SJSA1 (cell line): ENCODE measurements at places on chromosomes 7 and 10. TPM values are rescaled to one million over a fixed set of nuclear protein-coding genes. Genes with fewer than 3 reads are reported as not detected.

DNA sequence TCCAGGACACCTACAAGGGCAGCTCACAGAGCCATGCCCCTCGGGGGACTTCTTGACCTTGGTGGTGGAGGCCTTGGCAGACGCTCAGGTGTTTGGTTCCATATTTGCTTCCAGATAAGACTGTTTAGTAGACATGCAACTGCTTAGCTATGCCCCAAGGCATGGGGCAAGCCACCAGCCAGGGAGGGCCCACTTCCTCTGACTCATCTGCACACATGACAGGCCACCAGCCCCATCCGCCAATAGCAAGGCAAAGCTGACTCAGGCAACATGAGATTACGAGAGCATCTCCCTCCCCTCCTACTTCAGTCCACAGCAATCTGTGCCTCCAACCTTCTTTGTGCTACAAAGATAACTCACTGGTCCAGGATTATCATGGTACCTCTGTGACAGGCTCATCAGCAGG lies 54.9 kb downstream of the KCNMA1 start:
- peak; percentile 70 for DNase-seq

DNA sequence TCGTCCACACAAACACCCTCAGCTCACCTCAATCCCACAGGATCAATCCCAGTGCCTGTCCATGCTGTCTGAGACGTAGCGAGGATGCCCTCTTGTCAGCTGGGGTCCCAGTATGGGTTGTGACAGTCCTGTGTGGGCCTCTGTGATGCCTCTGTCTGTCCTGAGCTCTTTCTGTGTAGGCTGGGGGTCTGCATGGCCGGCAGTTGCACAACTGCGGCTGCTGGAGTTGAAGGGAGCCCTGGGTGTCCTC lies 12.4 kb downstream of the ANTXRL start:
- no peak for DNase-seq

- DNase-seq: no peak
These were observed 1.4 kb downstream of the CCNJ start for GRCh38 chr10:96044736-96045135.

- DNase-seq: no peak
These were observed 513.6 kb upstream of the FOXK1 start for GRCh38 chr7:4168541-4168940.

DNA sequence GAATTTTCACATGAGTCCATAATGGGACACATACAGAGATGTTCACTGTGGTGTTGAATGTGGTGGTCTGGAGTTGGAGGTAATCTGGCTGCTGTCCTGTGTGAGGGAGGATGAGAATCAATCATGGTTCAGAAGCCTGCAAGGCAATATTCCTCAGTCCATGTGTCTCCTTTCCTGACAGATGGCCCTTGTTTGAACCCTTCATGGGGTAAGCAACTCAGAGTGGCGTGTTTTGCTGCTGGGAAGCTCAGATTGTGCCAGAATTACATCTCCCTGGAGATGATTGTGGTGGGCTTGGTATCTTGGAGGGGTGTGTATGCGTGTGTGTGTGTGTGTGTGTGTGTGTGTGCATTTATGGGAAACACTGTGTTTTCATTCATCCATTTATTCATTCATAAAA lies 44.5 kb upstream of the COMTD1 start:
- no peak for DNase-seq

GRCh38 chr10:77247031-77247990 lies 390.3 kb downstream of the KCNMA1 start:
- DNase-seq: no peak

DNA sequence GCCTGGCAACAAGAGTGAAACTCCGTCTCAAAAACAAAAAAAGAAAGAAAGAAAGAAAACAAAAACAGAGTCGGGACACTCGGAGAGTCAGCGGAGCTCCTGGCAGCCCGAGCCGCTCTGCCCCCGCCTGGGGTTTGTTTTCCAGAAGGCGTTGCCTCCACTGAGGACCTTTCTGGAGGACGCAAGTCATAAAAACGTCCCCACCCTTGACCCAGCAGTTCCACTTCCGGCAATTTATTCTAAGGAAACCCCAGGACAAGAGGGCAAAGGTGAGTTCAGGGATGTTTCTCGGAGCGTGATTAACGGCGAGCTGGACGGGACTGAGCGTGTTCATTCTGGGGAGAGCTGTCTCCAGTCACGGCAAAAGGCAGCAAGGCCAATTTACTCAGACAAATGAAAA lies 27.0 kb upstream of the SUN1 start:
- DNase-seq: no peak

GRCh38 chr7:50619684-50620083 lies 54.5 kb upstream of the DDC start:
- DNase-seq: no peak

DNA sequence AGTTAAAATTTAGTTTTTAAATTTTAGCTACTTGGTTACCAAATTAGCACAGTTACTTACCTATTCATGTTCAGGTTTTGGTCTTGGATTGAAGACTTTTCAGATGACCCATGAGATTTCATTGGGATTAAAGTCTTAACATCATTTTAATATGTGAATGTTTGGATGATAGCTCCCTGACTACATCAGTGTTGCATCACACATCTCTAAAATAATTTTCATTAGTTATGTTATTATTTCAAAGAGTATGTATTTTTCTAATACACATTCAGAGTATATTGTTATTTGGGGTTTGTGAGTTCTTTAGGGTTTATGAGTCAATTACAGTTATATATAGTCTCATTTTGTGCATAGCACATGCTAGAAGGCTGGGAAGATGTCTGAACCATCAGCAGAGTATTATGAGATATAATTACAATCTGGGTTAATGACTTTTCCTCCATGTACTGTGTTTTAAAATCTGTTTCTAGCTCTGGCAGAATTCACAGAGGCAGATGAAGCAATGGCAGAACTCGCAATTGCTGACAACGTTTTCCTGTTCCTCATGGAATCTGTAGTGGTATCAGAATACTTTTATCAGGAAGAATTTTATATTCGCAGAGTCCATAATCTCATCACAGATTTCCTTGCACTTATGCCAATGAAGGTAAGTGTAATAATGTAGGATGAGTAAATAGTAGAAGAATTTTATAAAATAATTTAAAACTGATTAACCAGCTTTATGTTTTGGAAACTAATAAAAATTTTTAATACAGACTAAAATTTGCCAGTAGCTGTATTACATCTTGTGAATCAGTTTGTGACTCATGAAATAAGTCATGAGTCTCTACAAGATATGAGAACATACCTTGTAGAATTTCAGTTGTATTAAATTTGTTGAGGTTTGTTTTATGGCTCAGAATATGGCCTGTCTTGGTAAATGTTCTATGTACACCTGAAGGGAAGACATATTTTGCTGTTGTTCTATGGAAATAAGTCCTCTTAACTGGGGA lies 26.9 kb downstream of the NUP205 start:
- DNase-seq: no peak

- DNase-seq: no peak
These were observed 43.3 kb upstream of the ELN start for GRCh38 chr7:73984481-73985205.

DNA sequence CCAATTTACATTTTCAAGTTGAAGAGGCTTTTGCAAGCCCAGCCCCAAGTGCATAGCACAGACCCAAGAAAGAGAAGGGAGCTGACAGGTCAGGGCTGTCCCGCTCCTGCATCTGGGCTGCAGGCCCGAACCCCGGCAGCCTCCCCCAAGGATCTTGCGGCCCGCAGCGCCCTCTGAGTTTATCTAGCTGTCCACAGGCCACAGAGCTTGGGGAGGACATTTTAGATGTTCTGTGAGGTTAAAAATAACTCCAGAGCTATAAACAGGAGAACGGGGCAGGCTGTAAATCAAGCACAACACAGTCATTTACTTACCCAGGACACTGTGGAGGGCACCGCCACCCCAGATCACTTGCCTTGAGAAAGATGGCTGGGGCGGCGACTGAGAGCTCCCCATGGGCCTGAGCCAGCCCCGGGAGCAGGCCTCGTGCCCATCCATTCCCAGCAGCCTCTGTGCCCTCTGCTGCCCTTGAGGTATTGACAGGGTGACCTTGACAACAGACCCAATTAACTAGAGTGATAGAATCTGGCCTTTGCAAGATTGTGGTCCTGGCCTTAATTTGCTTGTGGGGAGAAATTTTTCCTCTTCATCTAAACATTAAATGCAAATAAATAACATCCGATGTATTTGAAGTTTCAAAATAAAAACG lies 563.0 kb downstream of the TCERG1L start:
- DNase-seq: no peak

DNA sequence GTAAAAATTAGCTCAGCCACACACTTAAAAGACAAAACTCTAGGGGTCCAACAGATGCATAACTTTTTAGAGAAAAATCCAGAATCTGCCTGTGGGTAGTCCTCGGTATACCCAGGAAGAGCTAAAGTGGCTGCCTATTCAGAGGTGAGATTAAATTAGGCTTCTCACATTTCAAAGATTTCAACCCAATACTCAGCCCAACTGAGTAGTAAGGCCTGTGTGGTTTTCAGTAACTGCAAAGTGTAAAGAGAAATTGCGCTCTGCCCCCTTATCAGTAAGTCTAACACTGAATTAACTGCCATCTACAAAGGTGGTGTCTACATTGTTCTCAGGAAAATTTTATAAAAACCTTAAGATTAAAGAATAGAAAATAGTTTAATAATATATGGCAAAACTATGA lies 88.2 kb downstream of the ELMO1 start:
- DNase-seq: no peak

DNA sequence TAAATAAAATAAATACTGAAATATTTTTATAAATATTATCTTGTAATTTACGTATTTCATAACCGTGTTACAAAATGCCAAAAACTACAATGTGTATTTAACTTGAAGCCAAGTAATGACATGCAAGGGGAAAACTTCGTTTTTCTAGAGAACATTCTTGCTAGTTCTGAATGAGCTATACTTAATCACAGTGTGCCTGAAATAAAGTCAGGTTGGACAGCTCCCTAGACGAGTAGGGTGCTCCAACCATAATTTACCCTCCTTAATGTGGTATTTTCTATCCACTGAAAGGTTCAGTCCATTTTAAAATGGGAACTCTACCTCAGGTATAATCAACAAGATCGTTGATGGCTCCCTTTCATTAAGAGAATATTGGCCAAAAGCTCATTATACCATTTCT lies 194.5 kb upstream of the AHR start:
- DNase-seq: no peak

DNA sequence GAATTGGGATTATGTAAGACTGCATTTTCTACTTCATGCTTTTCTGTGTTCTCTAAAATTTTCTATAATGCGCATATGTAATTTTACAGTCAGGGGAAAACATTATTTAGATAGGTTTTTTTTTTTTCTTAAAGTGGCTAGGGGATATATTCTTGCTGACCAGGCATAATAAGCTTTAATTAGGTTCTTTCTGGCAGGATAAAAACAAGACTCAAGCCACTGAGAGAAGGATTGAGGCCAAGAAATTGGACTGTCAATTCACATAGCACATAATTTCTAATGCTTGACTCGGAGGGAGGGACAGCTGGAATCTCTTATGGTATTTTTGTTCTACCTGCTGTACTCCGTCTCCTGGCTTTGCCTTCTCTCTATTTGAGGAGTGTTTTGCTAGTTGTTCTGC lies 119.8 kb upstream of the NPVF start:
- DNase-seq: no peak

DNA sequence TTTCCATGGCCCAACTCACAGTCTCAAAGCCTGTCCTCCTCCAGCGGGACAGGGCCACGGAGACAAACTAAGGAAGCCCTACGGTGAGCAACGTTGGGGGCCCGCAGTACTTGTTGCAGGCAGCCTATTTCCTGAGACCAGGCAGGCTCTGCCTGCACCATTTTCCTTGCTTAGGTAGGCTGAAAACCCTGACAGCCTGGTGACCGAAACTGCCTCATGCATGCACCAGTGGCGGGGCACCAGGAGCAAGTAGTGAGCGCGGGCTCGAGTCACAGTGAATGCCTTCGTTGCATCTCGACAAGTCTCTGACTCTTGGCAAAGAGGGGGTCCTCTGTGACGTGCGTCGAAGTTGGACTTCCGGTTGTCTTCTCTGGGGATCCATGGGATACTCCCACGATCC lies 23.3 kb upstream of the ZNF273 start:
- DNase-seq: peak; percentile 26

GRCh38 chr7:13288516-13288915 lies 601.1 kb downstream of the ARL4A start:
- DNase-seq: no peak

GRCh38 chr7:73345951-73346350 lies 18.0 kb downstream of the FKBP6 start:
- DNase-seq: no peak

DNA sequence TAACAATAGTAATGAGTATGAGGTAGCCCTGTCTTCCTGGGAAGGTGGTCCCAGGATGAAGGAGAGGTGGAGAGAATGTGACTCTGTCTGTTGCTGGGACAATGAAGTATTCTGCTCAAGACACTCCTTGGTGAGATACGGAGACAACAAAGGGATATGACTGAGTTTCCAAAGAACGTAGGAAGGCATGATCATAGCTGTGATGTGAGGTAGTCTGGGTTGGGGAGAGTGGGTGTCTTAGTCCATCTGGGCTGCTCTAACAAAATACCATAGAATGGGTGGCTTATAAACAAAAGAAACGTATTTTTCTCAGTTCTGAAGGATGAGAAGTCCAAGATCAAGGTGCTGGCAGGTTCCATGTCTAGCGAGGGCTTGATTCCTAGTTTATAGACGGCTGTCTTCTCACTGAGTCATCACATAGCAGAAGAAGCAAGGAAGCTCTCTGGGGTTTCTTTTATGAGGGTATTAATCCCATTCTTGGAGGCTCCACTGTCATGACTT lies 84.9 kb upstream of the RHOBTB1 start:
- DNase-seq: peak; percentile 73

- DNase-seq: no peak
These were observed 153.7 kb downstream of the CDK14 start for GRCh38 chr7:90749774-90750173.

DNA sequence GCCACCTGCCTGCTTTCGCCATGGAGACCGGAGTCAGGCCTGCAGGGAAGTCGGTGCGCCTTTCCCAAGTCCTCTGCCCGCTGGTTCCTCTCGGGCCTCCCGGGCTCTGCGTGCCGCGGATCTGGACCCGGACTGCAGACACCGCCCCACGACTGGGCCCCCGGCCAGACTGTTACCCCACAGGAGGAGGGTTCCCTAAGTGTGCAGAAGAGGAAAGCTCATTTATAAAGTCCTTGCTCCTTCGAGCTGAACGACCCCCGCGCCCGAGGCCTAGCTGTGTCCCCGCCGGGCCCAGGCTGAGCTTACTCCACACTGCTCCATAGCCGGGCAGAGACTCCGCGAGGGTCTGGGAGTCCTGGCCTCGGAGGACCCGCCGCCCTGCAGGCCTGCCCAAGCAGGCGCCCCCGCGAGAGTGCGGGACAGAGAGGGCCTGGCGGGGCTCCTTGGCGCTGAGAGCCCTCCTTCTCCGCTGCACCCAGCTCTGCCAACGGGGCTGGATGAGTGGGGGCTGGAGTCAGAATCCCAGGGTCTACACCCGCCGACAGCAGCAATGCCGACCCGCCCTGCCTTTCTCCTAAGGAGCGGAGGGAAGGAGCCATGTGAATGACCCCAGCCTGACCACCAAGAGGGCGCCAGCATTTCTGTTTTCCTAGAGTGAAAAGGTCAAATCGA lies 8.3 kb downstream of the EN2 start:
- no peak for DNase-seq

Gene ADAM12
- 3.3 and 3.6 TPM in 2 replicates for total RNA-seq

Gene ZNF239
- total RNA-seq: 1.7 and 2.5 TPM in 2 replicates

Gene IGFBP3
- total RNA-seq: 101 and 118 TPM in 2 replicates

Gene FAM20C
- total RNA-seq: 0.18 and 2.0 TPM in 2 replicates

Gene ANKRD2
- total RNA-seq: 0.22 TPM in 1 of 2 replicates, not detected in the other

Gene PSMC2
- 242 and 260 TPM in 2 replicates for total RNA-seq

Gene ZNF655
- 107 and 109 TPM in 2 replicates for total RNA-seq

Gene BMPER
- 1.3 and 2.8 TPM in 2 replicates for total RNA-seq

Gene SPDYE8
- total RNA-seq: 0.24 TPM in 1 of 2 replicates, not detected in the other

Gene PAX4
- not detected in 2 replicates for total RNA-seq

Gene ITPRID1
- not detected in 2 replicates for total RNA-seq

Gene C10orf105
- total RNA-seq: not detected in 2 replicates
